HCT116 (cell line): ENCODE measurements at places on chromosomes 2 and 18. TPM values are rescaled to one million over a fixed set of nuclear protein-coding genes. Genes with fewer than 3 reads are reported as not detected.

SH3RF3 gene
- not detected for total RNA-seq

DNA sequence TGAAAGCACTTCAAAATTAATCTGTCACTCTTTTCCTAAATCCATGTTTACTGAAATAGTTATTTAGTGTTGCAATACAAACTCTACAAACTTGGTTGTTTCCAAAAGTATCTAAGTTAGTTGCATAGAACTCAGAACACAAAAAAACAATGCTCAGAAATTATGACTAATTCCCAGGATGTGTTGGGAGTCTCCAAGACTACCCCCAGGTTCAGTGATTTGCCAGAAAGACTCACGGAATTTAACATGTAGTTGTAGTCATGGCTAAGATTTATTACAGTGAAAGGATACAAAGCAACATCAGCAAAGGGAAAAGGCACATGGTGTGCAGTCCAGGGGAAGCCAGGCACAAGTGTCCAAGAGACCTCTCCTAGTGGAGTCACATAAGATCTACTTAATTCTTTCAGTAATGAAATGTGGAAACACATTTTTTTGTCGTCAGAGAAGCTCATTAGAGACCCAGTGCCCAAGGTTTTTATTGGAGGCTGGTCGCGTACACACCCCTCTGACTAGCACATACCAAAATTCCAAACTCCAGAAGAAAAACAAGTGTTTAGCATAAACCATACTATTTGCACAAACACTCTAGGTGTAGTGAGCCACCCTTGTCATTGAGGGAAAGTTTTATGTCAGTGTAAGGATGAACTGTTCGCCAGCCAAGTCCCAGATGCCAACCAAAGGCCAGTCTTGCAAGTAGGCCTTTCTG is 43.3 kb upstream of the CYP20A1 start:
- no peaks in the 10 kb centered on the region for H3K27me3 ChIP-seq
- H3K4me1 ChIP-seq = no peaks in the 10 kb centered on the region
- no peak for DNase-seq
- no peak overlapping the region for H3K27ac ChIP-seq
- peaks cover 2% of the 10 kb centered on the region for H3K36me3 ChIP-seq

LPIN1 gene
- 16.7 TPM for total RNA-seq

HOXD8 gene
- total RNA-seq = 6.0 TPM

DNA sequence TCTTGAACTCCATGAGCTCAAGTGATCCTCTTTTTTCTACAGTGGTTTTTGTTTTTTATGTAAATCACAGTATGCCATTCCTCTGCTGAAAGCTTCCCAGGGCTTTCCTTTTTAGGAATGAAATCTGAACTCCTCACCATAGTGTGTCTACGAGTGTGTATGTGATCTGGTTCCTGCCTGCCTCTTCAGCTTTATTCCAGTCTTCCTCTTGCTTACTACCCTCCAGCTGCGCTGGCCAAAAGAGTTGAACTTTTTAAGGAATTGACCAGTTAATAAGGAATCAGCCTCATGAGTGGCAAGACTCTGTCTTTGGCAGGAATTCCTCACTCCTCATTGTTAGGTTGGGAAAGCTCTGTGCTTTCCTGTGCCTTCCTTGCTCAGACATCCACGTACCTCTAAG is 4.0 kb downstream of the CCT7 start:
- peaks cover 53% of the 10 kb centered on the region for H3K36me3 ChIP-seq
- H3K4me1 ChIP-seq = peaks cover 19% of the 10 kb centered on the region
- DNase-seq = no peak

MPP4 gene
- total RNA-seq = 0.32 TPM

BABAM2 gene
- total RNA-seq = 23.8 TPM

- H3K27ac ChIP-seq = no peak overlapping the region
- H3K27me3 ChIP-seq = no peaks in the 10 kb centered on the region
- DNase-seq = no peak
- H3K36me3 ChIP-seq = no peaks in the 10 kb centered on the region
- no peaks in the 10 kb centered on the region for H3K4me1 ChIP-seq
These were observed 666.9 kb downstream of the PLCL1 start for GRCh38 chr2:198471291-198471690.

- DNase-seq = no peak
- no peaks in the 10 kb centered on the region for H3K36me3 ChIP-seq
- no peaks in the 10 kb centered on the region for H3K27me3 ChIP-seq
- no peak overlapping the region for H3K4me3 ChIP-seq
- no peak overlapping the region for H3K27ac ChIP-seq
These were observed 155.0 kb downstream of the EIPR1 start for GRCh38 chr2:3222636-3223035.

- H3K4me1 ChIP-seq = peaks cover 22% of the 10 kb centered on the region
- H3K27ac ChIP-seq = no peak overlapping the region
- no peaks in the 10 kb centered on the region for H3K27me3 ChIP-seq
- no peaks in the 10 kb centered on the region for H3K36me3 ChIP-seq
These were observed 142.4 kb upstream of the ALPP start for GRCh38 chr2:232236200-232236599.

DNA sequence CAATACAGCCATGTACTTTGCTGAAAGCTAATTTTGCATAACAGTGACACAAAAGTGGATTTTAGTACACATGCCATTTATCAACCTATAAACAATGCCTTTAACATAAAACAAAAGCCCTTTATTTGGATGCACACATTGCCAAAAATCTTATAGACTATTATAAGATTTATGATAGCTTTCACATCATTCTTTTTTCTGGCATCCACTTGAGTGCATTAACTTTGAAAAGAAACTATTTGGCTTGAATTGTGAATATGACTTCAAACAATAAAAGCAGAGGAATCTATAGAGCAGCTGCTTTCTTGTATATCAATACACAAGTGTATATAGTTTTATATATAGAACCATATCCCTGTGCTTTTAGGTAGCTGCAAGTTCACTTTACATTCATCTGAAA is 577.4 kb downstream of the CBLN2 start:
- no peaks in the 10 kb centered on the region for H3K27me3 ChIP-seq
- no peaks in the 10 kb centered on the region for H3K4me1 ChIP-seq
- no peak overlapping the region for H3K27ac ChIP-seq
- DNase-seq = no peak
- no peaks in the 10 kb centered on the region for H3K36me3 ChIP-seq
- no peak overlapping the region for H3K4me3 ChIP-seq
